ENCODE measurements at places on chromosomes 1 and 21.

GRCh38 chr1:245862812-245863540, 644.1 kb downstream of the SMYD3 start:
- no peak for DNase-seq

GRCh38 chr1:168835176-168835575, 106.2 kb upstream of the DPT start:
- no peak for DNase-seq

GRCh38 chr1:167221738-167222610, 1.3 kb downstream of the POU2F1 start:
- DNase-seq = peak; percentile 87

GRCh38 chr1:98232678-98233077, 311.8 kb upstream of the DPYD start:
- no peak for DNase-seq

All from NCI-H1048 (cell line).